ENCODE measurements at places on chromosomes 3 and 15.

- no peak overlapping the region for H3K4me3 ChIP-seq
- peaks cover 9% of the 10 kb centered on the region for H3K4me1 ChIP-seq
- DNase-seq: no peak
Observed at GRCh38 chr15:88717382-88718031, 78.7 kb downstream of the ISG20 start.

GRCh38 chr15:71495398-71495780 is 315.0 kb upstream of the NR2E3 start:
- H3K27ac ChIP-seq: no peak overlapping the region
- peaks cover 13% of the 10 kb centered on the region for H3K27me3 ChIP-seq
- no peaks in the 10 kb centered on the region for H3K4me1 ChIP-seq
- no peak overlapping the region for H3K4me3 ChIP-seq
- H3K36me3 ChIP-seq: no peaks in the 10 kb centered on the region
- DNase-seq: no peak

DNA sequence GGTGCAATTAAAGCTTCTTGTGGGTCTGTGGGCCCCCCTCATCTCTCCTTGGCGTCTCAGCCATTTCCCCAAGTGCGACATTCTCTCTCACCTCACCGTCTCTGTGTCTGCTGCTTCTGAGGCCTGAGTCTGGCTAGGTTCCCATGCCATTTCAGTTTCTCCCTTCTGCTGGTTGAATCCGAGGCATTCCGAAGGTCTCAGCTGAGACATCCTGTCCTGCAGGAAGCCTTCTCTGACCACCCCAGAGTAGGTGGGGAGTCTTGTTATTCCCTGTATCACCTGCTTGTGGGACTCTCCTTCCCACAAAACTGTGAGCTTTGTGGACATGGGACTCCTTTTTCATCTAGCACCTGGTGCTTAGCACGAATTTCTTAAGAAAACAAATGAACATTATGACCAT is 78.3 kb downstream of the ASB7 start:
- H3K27ac ChIP-seq: no peak overlapping the region
- peaks cover 2% of the 10 kb centered on the region for H3K36me3 ChIP-seq
- peaks cover 3% of the 10 kb centered on the region for H3K4me1 ChIP-seq
- DNase-seq: no peak

GRCh38 chr15:68930268-68931022 is at the start of gene SPESP1:
Gene SPESP1, plus strand, starts transcription at chr15:68930525. Its CDS starts 129 bp downstream, at chr15:68930654.
- no peak within 1 kb of the TSS for H3K27ac ChIP-seq
- peak; percentile 37 for DNase-seq
- H3K4me3 ChIP-seq: no peak within 1 kb of the TSS
- no peaks in the 10 kb centered on the region for H3K4me1 ChIP-seq
- no peaks in the 10 kb centered on the region for H3K36me3 ChIP-seq
- H3K27me3 ChIP-seq: peaks cover 19% of the 10 kb centered on the region

GRCh38 chr3:58351920-58352319 is 19.2 kb downstream of the PXK start:
- no peaks in the 10 kb centered on the region for H3K27me3 ChIP-seq
- H3K4me3 ChIP-seq: no peak overlapping the region
- H3K4me1 ChIP-seq: peaks cover 43% of the 10 kb centered on the region

GRCh38 chr15:81763304-81763703 is 282.5 kb downstream of the MEX3B start:
- peaks cover 5% of the 10 kb centered on the region for H3K27me3 ChIP-seq
- DNase-seq: no peak
- no peak overlapping the region for H3K27ac ChIP-seq
- H3K4me3 ChIP-seq: no peak overlapping the region
- no peaks in the 10 kb centered on the region for H3K36me3 ChIP-seq
- H3K4me1 ChIP-seq: no peaks in the 10 kb centered on the region

DNA sequence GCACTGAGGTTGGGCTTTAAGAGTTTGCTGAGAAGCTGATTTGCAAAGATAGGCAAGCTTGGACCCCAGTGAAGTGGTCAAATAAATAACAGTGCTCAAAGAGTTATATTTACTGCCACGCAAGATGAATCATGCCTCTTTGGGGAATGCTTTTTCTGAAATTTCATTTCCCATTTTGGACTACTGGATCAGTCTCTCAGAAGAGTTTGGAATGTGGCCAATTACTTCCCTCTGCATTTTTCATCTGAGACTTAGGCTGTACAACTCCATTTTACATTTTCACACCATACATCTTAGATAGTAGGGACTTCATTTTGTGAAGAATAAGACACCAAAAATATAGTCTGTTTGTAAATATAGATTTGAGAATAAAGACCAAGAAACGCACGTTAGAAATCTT is 419.7 kb downstream of the FGF12 start:
- H3K4me1 ChIP-seq: no peaks in the 10 kb centered on the region
- no peak overlapping the region for H3K4me3 ChIP-seq
- H3K27me3 ChIP-seq: no peaks in the 10 kb centered on the region
- no peaks in the 10 kb centered on the region for H3K36me3 ChIP-seq
- H3K27ac ChIP-seq: no peak overlapping the region
